ENCODE measurements at places on chromosomes 5 and 9. TPM values are rescaled to one million over a fixed set of nuclear protein-coding genes. Genes with fewer than 3 reads are reported as not detected.

GRCh38 chr5:74638544-74638969, 2.0 kb downstream of the ENC1 start:
- no peaks in the 10 kb centered on the region for H3K36me3 ChIP-seq
- H3K27ac ChIP-seq: no peak overlapping the region
- peak overlapping the region; percentile 79 for H3K4me3 ChIP-seq
- H3K27me3 ChIP-seq: no peaks in the 10 kb centered on the region

DNA sequence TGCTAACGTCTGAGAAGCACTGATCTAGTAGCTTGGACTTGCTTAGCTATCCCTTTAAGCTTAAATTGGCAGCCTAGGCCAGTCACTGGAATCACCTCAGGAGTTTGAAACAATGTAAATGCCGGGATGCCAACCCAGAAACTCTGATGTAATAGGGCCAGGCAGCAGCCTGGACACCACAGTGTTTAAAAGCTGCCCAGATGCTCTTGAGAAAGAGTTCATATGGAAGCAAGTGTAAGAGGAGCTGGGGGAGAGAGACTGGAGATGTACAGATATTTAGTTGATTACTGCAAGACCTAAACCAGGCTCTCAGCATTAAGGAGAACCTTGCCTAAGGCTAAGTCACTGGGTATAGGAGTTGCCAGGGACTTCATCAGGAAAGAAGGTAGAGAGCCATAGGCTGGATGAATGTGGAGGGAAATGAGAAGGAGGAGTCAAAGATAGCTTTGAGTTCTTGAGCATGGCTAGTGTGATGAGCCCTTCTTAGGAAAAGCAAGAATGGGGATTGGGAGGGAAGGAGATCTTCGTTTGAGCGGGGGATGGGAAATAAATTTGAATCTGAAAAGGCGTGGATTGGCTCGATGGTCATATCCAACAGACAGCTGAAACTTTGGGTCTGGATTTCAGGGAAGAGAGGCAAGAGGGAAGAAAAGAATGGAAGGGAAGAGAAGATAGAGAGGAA, 392.9 kb upstream of the WWC1 start:
- H3K4me1 ChIP-seq: no peaks in the 10 kb centered on the region
- no peak overlapping the region for H3K4me3 ChIP-seq
- no peaks in the 10 kb centered on the region for H3K27me3 ChIP-seq
- H3K27ac ChIP-seq: no peak overlapping the region
- no peaks in the 10 kb centered on the region for H3K36me3 ChIP-seq

DNA sequence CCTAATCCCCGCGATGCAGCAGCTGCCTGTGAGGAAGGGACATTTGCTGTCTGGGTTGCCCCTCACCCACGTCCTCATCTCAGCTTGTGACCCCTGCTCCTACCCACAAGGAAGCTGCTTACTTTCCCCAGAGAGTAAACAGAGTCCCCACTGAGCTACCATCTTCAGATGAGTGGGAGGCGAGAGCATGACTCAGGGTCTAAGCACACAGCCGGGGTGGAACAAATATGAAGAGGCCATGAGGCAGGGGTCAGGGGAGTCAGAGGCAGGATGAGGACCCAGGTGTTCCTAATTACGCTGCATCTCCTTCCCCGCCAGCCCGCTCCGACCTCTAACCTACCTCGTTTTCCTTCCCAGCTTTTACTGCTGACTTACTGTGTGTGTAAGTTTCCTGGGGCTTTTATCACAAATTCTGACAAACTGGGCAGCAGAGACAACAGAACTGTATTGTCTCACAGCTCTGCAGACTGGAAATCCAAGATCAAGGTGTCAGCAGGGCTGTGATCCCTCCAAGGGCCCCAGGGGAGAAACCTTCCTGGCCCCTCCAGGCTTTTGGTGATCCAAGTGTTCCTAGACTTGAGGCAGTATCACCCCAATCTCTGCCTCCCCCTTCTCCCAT, 94.0 kb upstream of the DNAH5 start:
- no peaks in the 10 kb centered on the region for H3K36me3 ChIP-seq
- no peak overlapping the region for H3K27ac ChIP-seq
- no peaks in the 10 kb centered on the region for H3K4me1 ChIP-seq
- no peaks in the 10 kb centered on the region for H3K27me3 ChIP-seq

DNA sequence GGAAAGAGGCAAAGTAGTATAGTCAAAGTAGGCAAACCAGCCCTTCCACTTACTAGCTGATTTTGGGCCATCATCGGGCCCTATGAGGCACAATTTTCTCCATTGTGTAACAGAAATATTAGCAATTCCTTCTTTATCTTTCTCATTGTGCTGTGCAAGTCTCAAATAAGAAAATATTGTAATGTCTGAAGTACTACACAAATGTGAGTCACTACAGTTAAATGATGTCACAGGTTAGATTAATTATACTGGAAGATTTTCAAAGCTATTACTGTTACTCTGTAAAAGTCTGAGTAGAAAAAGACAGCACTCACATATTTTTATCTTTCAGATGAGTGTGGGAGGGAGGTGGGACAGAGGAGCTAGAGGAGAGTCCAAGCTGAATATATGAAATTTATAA, 12.4 kb upstream of the TMC1 start:
- no peak overlapping the region for H3K4me3 ChIP-seq
- no peak for DNase-seq
- H3K27me3 ChIP-seq: no peaks in the 10 kb centered on the region
- H3K4me1 ChIP-seq: no peaks in the 10 kb centered on the region
- no peaks in the 10 kb centered on the region for H3K36me3 ChIP-seq

DNA sequence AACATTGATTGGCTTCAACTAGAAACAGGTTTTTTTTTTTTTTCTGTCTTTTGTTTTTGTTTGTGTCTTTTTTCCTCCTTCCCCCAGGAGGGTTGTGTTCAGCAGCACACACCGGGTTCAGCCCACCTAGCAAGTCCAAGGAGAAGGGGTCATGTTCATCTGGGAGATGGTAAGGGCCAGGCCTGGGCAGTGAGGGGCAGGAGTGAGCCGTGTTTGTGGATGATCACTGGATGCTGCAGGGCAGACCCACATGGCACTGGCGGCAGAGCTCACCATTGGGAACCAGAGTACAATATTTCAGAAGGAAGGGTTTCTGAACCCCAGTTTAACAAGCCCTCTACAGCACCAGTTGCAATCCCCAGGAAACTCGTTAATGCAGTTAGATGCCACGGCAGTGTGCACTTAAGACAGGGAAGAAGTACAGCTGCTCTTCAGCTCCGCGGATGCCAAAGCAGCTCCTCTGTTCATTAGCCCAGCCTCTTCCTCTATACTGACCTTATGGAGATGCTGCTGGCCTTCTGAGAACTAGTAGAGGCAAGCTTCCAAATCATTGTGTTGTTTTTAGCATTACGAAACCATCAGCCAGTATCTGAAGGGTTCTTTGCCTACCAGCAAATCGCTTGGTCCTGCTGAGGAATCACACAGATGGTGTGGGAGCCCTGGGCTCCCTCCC, 508.2 kb upstream of the WWC1 start:
- H3K27ac ChIP-seq: no peak overlapping the region
- no peaks in the 10 kb centered on the region for H3K4me1 ChIP-seq
- no peaks in the 10 kb centered on the region for H3K27me3 ChIP-seq
- no peak for DNase-seq
- H3K4me3 ChIP-seq: no peak overlapping the region
- H3K36me3 ChIP-seq: no peaks in the 10 kb centered on the region

DNA sequence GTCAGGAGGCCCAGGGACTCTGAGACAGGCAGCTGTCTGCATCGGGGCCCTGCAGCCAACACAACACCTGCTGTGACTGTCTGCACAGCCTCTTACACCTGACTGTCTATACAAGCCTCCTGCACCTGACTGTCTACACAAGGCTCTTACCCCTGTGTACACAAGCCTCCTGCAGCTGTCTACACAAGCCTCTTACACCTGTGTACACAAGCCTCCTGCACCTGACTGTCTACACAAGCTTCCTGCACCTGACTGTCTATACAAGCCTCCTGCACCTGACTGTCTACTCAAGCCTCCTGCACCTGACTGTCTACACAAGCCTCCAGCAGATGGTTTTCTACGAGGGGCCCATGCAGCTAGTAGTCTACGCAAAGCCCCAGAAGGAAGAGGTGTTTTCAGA, 18.6 kb downstream of the IRX2 start:
- no peak overlapping the region for H3K27ac ChIP-seq
- no peak for DNase-seq
- no peak overlapping the region for H3K4me3 ChIP-seq

DNA sequence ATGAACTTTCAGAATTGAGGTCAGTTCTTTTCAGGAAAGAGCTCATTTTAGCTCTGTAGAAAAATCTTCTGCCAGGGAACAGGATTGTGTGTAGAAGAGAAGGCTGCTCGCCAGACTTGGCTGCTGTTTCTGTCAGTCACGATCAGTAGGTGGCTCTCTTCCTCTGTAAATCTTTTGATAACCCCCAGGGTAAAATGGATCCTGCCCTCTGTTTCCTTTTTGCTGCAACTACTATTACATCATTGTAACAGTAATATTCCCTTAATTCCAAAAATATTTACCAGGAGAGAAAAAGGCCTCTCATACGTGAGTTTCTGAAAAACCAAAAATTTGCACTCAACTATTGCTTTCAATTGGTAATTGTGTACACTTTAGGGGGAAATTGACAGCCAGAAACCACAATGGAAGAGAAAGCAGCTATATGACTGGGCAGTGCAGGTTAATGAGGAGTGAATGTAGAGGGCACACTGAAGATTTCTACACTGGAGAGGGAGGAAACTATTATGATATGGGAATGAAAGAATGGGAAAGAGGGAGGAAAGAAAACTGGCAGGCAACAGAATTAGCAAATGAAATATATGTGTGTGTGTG, 12.3 kb downstream of the IFNA21 start:
- no peaks in the 10 kb centered on the region for H3K27me3 ChIP-seq
- H3K4me3 ChIP-seq: no peak overlapping the region
- no peak overlapping the region for H3K27ac ChIP-seq

DNA sequence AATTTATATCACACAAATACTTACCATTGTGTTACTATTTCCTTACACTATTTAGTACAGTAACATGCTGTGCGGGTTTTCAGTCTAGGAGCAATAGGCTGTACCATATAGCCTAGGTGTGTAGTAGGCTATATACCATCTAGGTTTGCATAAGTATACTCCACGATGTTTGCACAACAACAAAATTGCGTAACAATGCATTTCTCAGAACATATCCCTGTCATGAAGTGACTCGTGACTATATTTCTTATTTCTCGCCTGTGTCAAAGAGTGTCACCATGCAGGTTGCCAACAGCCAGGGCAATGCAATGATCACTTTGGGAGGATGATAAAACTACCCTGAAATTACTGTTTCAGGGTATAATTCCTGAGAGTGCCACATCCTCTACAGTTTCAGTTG, 65.6 kb upstream of the CD180 start:
- DNase-seq: no peak
- no peak overlapping the region for H3K27ac ChIP-seq
- no peak overlapping the region for H3K4me3 ChIP-seq
- no peaks in the 10 kb centered on the region for H3K36me3 ChIP-seq

DNA sequence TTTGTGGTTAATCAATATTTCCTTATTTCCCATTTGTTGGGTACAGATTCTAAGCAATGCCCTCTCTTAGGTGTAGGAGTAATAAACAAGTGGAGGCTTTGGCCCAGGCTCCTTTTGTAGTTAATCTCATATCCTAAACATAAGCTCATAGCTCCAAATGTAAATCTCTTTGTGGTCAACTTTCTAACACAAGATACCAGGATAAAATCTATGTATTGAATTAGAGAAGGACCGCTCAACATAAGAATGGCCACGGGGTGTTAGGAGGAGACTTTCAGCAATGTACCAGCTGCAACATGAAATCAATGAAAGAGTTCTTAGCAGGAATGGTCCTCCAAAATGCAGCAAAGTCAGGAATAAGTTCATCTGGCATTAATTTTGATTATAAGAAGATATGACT, 334.5 kb upstream of the ITGA1 start:
- no peaks in the 10 kb centered on the region for H3K27me3 ChIP-seq
- no peak for DNase-seq
- H3K4me1 ChIP-seq: no peaks in the 10 kb centered on the region
- H3K27ac ChIP-seq: no peak overlapping the region
- no peaks in the 10 kb centered on the region for H3K36me3 ChIP-seq

DNA sequence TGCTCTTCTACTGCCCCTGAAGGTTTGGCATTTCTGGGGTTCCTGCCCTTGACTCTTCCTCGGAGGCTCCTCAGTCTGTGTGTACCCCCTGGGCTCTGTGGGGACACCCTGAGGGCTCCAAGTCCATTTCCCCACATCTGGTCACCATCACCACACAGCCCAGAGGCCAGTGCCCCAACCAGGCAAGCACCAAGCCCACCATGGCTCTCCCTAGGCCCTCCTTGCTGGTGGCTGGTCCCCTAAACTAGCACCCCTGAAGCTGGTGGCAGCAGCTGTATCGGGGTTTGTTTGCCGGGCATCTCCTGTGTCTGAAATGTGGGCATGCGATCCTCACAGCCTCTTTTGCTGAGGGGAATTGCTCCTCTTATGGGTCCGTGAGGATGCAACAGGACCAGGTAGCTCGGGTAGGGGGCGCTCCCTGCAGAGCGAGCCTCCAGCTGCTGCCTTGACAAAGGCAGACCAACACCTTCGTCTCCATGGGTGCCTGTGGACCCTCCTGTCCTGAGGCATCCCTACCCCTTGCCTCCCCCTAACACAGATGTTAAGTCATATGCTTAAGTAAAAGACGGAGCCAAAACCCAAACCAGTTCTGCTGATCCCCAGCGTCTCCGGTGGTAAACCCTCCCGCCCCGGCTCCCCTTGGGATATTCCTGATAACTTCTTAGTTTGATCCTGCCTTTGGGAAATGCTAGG, 138.9 kb upstream of the IRX4 start:
- no peaks in the 10 kb centered on the region for H3K4me1 ChIP-seq
- DNase-seq: no peak
- H3K4me3 ChIP-seq: no peak overlapping the region
- no peaks in the 10 kb centered on the region for H3K27me3 ChIP-seq

DNA sequence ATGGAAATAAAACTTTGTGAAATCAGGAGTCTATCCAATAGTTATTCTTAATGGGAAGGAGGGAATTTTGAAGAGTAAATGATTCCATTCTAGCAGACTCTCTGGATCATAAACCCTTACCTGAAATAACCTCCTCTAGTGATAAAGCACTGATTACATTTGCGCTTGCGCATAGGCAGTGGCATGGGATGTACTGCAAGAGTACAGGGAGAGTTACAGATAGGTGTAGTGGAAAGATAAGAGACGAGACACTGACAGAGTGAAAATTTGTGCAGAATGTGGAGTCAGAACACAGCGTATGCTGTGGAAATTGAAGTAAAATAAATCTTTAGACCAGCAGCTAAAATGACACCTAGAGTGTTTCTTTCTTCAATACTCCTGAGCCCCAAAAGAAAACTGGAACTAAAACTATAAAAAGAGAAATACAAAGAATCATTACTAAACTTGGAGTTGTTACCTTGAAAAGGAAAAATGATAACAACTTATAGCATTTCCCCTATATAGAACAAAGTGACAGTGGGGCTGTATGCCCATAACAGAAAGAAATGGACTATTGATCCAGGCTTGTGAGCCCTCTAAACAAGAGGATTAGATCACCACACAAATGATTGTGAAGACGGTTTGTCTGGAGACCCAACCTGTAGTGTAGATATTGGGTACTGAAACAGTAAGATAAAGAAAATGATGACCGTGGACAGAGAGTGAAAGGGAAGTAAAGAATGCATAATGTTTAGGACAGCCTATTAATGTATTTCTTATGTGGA, 1471.2 kb upstream of the NUDT12 start:
- no peak overlapping the region for H3K4me3 ChIP-seq
- H3K27ac ChIP-seq: no peak overlapping the region
- no peak for DNase-seq
- H3K4me1 ChIP-seq: no peaks in the 10 kb centered on the region
- H3K27me3 ChIP-seq: no peaks in the 10 kb centered on the region

- no peak overlapping the region for H3K4me3 ChIP-seq
- H3K36me3 ChIP-seq: no peaks in the 10 kb centered on the region
- no peaks in the 10 kb centered on the region for H3K4me1 ChIP-seq
- H3K27me3 ChIP-seq: no peaks in the 10 kb centered on the region
- no peak for DNase-seq
Observed at GRCh38 chr5:43338862-43339261, 25.6 kb upstream of the HMGCS1 start.

The MAMDC4 gene
- total RNA-seq: 12.9 TPM

The GADD45G gene
- 3.4 TPM for total RNA-seq

The CNTFR gene
- not detected for total RNA-seq

The PCDHA7 gene
- total RNA-seq: not detected

Measured in CD8-positive, alpha-beta memory T cell (primary cell).